ENCODE measurements at places on chromosomes 6 and 20.

- no peak for DNase-seq
These were observed 349.9 kb downstream of the ARHGAP18 start for GRCh38 chr6:129359811-129360681.

DNA sequence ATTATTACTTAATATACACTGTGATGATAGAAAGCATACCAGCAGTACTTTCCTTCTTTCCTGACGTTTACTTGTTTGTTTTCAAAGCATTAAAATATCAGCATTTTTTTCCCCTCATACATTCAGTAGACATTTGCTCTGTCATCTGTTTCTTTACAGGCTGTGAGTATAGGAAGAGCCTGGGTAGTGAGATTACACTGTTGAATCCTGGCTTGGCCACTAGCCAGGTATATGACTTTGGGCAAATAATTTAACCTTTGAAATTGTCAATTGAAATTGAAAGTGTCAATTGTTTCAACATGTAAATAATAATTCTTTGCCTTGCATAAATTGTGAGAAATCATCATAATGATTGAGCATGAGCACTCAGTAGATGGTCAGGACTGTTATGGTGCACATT, 336.2 kb downstream of the CDKAL1 start:
- peak; percentile 11 for DNase-seq

GRCh38 chr6:4059115-4059777, 19.7 kb downstream of the FAM217A start:
- DNase-seq, result no peak

DNA sequence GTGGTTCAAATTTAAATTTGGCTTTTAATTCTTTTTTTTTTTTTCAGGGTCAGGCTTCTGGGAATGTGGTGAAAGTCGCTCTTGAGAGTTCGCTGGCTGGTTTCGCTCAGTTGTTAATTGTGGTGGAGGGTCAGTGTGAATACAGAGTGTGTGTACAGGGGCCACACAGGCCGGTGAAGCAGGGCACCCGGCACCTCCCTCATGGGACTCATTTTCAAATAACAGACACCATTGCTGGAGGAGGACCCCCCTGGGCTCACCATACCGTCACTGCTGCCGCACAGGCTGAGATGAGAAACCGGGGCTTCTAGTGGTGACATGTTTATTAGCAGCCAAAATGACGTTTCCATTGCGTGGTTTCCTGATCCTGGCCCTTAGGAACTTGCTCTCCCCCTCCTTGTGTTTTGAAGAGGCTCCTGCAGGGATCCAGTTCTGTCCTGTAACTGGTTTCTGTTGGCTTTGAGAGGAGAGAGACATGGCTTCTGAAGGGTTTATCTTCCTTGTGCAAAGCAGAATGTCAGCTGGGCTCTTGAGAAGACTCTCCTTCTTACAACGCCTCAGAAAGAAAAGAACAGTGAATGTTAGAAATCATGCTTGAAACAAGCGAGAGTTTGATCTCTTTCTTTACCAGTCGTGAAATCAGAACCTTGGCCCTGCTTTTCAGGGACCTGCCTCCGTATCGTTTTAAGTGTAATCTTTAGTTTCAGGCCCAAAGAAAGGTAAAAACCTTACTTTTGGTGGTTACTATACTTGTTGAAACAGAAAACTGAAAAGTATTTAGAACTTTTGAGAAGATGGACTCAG, 37.8 kb downstream of the DUSP22 start:
- no peak for DNase-seq

- DNase-seq, result no peak
These were observed 607.4 kb downstream of the MAFB start for GRCh38 chr20:40081653-40082052.

- DNase-seq, result no peak
These were observed 135.4 kb downstream of the SMOC2 start for GRCh38 chr6:168576388-168576787.

- DNase-seq, result no peak
These were observed 1.2 kb downstream of the ALDH8A1 start for GRCh38 chr6:134948691-134949090.
